ENCODE measurements at places on chromosomes 2 and 18.

DNA sequence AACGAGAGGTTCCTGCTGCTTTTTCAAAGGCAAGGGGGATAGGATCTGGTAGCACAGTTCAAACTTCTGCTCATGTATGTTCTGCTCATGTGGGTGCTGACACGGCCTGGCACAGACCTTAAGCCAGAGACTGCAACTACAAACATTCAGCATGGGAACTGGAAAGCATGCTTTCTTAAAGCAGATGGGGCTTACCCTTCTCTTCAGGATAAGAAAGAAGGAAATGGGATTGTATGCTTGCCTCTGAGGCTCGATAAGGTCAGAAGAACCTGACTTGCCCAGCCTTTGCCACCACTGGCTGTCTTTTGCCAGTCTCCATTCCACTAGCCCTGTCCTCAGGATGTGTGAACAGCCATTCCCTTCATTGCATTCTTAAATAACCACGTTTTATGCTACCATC is 10.7 kb downstream of the DOCK10 start:
- no peak for DNase-seq

DNA sequence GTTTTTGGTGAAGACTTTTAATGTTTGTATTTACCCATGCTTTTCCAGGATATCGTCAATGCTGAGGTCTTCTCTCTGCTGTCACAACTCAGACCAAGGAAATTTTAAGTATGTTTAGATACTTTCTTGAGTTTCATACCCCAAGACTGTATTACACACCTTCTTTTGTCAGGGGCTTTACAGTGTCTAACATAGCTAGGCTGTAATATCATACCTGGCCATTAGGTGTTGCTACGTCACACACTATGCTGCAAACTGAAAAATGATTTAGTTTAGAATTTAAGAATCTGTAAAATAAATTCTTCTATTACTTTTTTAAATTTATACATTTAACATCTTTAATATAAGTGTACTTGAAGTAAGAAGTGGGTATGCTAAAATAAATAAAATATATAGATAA is 358.4 kb upstream of the NRP2 start:
- no peak for DNase-seq

DNA sequence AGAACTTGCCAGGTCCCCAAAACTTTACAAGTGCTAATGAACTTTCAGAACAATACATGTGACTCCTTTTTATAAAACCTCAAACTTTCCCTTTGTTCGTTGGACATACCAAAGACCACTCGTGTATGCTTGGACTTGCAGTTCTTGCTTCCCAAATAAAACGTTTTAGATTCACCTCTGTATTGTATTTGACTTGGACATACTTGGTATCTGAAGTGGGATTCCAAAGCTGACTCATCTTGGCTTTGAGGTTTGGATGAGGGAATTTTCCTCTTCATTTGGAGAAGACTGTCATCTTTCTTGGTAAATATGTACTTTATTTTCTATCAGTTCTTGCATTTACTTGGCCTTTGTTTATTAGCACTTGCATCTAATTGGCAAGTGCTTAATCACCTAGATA is 8.0 kb upstream of the CYB5A start:
- peak; percentile 72 for DNase-seq

GRCh38 chr2:9780368-9781130 is 62.7 kb upstream of the TAF1B start:
- DNase-seq: no peak

GRCh38 chr2:238006510-238006909 is 39.7 kb downstream of the UBE2F start:
- DNase-seq: no peak

GRCh38 chr18:57430079-57431001 is 4.8 kb upstream of the ONECUT2 start:
- DNase-seq: no peak

- no peak for DNase-seq
Observed at GRCh38 chr2:123015186-123015585, 1009.9 kb upstream of the CNTNAP5 start.

GRCh38 chr2:183671233-183671632 is 547.0 kb downstream of the NUP35 start:
- no peak for DNase-seq

DNA sequence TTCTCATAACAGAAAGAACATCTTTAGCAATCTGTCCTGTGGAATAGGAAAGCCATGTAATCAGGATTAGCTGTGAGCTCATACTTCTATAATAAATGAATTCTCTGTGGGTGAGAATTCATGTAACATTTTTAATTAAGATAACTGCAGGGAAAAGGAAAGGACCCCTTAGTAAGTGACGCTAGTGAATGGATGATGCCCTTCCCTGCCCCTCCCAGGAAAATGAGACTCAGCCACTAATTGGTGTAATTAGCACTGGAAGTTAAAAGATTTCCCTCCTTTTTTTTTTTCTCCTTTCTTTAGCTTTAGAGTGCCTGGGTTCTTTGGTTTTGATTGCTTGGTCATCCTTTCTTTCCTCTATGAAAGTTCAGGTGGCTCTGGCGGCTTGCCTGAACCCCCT is 90.3 kb downstream of the VWA3B start:
- no peak for DNase-seq

DNA sequence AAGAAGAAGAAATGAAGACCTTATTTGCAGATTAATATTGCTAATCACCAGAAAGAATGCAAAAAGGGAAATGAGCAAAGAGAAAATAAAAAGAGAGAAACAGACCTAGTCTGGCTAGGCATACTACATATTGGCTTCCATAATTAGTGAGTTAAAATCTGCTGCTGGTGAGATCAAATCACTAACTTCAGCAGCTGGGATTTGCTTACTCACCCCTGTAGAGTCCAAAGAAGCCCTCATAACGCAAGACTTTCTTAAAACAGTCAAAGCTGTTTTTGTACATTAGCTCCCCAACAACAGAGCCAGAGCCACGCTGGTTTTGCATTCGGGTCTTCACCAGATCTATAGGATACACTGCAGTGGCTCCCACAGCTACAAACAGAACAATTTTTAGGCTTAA is 80.9 kb downstream of the SLC25A12 start:
- DNase-seq: no peak

- no peak for DNase-seq
Observed at GRCh38 chr18:58649966-58650816, 21.1 kb upstream of the MALT1 start.

GRCh38 chr2:8892111-8892510 is 54.7 kb upstream of the KIDINS220 start:
- DNase-seq: no peak

DNA sequence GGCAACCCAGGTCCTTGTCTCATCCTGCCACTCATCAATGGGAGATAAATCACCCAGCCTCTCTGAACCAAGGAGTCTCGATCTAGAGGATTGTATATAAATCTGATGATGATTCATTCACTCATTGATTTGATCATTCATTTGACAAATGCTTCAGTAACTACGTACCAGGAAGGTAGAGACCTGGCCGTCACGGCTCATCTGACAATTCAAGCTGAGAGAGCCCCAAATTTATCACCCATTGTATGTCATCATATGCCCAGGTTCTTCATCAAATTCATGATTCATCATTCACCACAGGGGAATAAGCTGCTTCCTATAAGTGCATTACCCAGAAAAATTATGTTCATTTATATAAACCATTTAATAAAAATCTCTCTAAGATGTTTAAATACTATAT is 116.9 kb downstream of the FAM161A start:
- DNase-seq: no peak

DNA sequence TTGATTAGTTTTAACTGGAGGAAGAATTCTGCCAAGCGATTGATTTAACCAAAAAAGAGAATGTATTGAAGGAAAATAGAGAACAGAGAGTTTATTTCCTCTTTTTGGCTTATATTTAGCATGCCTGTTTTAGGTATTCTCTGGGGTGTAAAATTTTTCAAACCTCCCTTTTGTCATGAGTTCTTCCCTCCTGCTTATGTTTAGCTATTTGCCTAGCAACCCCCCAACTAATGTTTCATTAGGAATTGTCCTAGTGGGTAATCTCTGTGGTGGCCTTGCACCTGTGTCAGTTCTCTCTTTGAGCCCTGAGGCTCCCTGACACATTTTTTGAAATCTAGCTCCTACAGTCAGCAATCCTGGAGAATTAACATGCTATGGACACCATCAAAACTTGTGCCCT is 12.5 kb upstream of the REG1B start:
- DNase-seq: no peak

GRCh38 chr2:8527676-8528075 is 154.2 kb upstream of the ID2 start:
- no peak for DNase-seq

DNA sequence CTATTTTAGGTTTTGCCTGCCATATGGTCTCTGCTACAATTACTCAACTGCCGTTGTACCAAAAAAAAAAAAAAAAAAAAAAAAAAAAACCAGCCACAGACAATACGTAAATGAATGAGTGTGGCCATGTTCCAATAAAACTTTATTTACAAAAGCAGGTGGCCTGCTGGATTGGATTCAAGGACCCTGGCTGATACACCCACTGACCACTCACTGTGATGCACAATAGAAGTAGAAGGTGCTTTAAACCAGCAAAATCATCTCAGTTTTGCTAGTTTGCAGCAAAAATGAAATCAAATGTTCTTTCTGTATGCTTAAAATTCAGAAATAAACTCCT is 137.4 kb downstream of the AKAIN1 start:
- no peak for DNase-seq

- DNase-seq: no peak
Observed at GRCh38 chr2:30266051-30266621, 34.8 kb downstream of the LBH start.

GRCh38 chr2:38925982-38926381 is 36.3 kb downstream of the ARHGEF33 start:
- no peak for DNase-seq

Data from astrocyte (in vitro differentiated cells and primary cell).